GM13977 (cell line): ENCODE measurements at places on chromosomes 7 and 10.
A peak's percentile ranks its signal among the peaks of the same experiment; 100 is the strongest.

DNA sequence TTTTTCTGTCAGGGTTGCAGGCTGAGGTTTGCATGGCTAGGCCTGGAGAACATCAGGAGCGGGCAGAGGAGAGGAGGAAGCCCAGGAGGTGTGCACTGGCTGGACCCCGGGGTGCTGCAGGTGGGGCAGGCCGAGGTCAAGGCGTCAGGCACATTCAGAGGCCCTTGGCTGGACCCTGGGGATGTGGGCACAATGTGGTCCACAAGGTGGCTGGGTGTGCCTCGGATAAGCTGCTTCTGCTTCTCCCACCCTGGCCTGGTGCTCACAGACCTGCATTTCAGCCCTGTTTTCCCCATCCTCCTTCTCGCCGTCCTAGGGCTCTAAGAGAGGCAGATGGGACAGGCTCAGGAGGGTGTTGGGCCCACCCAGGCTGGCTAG is 108.2 kb downstream of the ADCY1 start:
- DNase-seq, result no peak

- no peak for DNase-seq
These were observed 163.5 kb upstream of the TMEM72 start for GRCh38 chr10:44747593-44748172.

DNA sequence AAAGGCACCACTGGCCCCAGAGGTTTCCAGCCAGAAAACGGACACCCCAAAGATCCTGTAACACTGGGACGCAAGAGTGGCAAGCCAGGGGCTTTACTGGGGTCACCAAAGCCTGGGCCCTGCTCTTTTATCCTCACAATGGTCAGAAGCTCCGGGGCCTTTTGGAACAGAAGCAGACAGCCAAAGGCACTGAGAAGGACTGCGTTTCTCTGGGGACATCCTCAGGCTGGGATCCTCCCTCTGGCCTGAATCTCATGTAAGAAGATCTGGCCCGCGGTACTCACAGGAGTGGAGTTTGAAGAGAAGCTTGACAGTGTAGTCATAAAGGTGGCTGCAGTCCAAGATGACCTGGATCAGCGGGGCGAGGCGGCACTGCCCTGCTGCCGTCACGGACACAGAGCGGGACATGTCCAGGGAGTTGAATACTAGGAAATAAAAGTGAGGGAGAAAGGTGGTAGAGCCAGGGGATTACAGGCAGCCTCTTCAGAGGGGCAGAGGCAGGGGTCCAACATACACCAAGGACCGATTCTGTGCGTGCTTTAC is 81.4 kb downstream of the SPDYE5 start:
- no peak for DNase-seq

DNA sequence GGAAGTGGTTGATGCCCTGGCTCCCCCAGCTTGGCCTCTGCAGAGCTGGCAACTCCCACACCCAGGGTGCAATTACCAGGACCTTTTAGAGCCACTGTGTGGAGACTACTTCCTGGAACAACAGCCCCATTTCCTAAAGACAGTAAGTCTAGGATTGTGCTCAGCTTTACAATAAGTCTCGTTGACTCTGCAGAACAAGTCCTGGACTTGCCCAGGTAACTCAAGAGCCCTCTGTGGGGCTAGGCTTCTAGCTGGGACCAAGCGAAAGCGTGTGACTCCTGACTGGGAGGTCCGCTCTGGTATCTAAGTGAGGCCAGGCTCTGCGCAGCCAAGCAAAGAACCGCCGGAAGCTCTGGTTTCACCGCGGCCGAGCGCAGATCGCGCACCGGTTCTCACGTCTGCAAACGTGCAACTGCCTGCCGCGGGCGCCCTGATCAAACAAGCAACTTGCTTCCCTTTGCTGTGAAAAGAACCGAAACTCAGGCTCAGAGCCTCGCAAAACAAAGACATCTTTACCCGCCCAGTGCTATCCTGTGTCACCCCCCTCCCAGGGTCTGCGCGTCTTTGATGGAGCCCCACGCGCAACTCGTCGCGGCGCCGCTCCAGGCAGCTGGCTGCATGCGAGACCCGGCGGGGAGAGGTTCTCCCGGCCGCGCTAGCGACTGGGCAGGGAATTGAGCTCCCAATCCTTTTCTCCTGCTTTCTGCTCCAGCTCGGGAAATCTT is 4.4 kb upstream of the PDLIM1 start:
- peak; percentile 83 for DNase-seq

GRCh38 chr10:47099474-47099873 is 188.2 kb downstream of the PTPN20 start:
- no peak for DNase-seq

- no peak for DNase-seq
These were observed 85.1 kb upstream of the SDK1 start for GRCh38 chr7:3215624-3216585.

DNA sequence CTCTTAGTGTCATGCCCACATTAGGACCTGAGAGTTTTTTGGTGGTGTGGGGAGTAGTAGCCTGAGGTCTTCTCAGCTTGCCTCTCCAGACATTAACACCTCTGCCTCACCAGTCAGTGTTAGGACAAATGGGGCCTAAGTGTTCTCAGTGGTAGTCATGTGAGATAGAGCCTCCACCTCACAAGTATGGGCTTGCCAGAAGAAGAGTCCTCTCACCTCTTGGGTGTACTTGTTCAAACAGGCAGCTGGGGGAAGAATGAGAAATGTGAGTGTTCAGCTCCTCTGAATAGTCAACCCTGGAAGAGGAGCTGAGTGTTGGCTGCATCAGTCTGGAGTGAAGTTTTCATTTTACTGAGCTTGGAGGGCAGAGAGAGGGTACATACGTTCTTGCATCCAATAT is 464.6 kb downstream of the POM121L12 start:
- no peak for DNase-seq

DNA sequence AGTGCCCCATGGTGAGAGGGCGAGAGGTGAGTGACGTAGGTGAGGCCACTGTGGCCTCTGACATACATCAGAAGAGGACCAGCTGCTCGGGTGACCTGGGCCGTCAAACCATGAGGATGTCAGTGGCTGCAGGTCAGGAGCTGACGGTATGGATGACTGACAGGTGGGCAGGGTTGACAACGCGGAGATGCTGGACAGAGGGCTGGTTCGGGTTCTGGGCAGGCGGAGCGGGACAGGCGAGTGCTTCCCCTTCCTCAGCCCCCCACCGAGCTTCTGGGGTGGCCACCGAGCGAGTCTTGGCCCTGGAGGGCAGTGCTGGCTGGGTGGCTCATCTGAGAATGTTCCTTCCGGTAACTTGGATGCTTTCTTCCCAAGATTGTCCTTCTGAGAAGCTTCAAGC is 91.8 kb downstream of the ACTR3B start:
- no peak for DNase-seq

DNA sequence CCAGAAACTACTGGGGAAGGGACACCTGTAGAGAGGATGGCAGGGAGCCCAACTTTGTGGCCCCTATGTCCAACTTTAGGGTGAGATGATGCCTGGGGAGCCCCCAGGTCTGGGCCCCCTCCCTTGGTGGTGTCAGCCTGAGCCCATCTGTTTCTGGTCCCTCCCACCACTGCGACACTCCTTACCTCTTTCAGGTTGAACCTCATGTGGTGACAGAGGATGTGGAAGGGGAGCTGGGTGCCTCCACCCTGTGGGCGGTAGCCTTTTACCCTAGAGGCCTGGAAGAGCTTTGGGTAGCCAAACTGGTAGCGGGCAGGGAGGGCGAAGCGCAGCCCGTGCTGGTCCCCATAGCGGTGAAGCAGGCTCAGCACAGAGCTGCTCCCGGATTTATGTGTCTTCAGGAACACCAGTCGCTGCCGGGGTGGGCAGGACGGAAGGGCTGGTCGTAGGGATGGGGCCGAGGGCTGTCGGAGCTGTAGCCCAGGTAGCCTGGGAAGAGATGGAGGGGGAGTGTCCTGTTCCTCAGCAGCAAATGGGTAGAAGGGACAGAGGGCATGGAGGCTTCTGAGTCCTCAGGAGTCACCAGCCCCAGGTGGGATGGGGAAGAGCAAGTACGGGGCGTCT is 2.0 kb downstream of the GAL3ST4 start:
- peak; percentile 12 for DNase-seq
